Colonic mucosa (tissue), 4 donors: ENCODE measurements at places on chromosomes 3 and 15. TPM values are rescaled to one million over a fixed set of nuclear protein-coding genes. Genes with fewer than 3 reads are reported as not detected.

DNA sequence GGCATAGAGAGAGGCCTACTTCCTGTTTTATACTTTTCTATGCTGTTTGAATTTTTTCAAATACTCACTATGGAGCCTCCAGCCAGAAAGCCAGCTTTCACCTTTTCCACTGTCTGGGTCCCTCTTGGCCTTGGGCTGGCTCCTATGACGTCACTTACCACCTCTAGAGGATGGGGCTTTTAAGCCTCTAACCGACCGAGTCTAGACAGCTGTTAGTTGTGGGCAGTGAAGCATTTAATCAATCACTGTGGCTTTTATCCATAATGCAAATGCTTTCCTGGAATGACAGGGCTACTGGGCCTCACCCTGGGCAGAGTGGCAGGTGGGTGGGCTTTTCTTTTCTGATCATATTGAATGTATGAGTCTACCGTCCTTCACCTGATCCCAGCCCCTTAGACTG, 61.9 kb downstream of the LRRK1 start:
- DNase-seq: no peak

Gene ALPK3
- total RNA-seq: 0.74 TPM

DNA sequence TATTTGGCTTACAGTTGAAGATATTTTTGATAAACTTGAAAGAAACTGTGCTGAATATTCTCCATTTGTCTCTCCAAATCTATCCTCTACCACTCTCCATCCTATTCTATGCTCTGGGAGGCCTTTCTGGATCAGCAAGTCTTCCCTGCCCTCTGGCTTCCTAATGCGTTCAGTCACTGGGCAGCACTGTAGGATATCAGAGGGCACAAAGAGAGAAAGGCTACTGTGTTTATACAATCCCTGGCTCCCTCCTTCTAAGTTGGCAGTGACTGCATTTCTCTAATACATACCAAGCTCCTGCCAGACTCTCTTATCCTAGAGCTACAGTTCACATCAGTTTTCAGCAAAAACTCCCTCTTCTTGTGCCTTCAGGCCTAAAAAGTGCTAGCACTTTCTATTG, 102.1 kb upstream of the FHIT start:
- no peak for DNase-seq

- DNase-seq: no peak
Measured at GRCh38 chr3:161093895-161094294, 11.3 kb downstream of the B3GALNT1 start.

GRCh38 chr15:77030048-77030927, 35.4 kb downstream of the PSTPIP1 start:
- peak; percentile 49 for DNase-seq

- no peak for DNase-seq
Measured at GRCh38 chr15:52243697-52244555, 51.7 kb downstream of the MYO5C start.
